WERI-Rb-1 (cell line): ENCODE measurements at places on chromosomes 16 and 17.

- no peak for DNase-seq
Measured at GRCh38 chr17:16989230-16989952, 17.5 kb upstream of the TNFRSF13B start.

GRCh38 chr17:1762233-1762900 is 507 bp downstream of the SERPINF1 start:
- peak; percentile 66 for DNase-seq

- no peak for DNase-seq
Measured at GRCh38 chr16:11794447-11794846, 2.6 kb downstream of the ZC3H7A start.

- DNase-seq = no peak
Measured at GRCh38 chr17:2338315-2338657, 985 bp downstream of the SGSM2 start.

DNA sequence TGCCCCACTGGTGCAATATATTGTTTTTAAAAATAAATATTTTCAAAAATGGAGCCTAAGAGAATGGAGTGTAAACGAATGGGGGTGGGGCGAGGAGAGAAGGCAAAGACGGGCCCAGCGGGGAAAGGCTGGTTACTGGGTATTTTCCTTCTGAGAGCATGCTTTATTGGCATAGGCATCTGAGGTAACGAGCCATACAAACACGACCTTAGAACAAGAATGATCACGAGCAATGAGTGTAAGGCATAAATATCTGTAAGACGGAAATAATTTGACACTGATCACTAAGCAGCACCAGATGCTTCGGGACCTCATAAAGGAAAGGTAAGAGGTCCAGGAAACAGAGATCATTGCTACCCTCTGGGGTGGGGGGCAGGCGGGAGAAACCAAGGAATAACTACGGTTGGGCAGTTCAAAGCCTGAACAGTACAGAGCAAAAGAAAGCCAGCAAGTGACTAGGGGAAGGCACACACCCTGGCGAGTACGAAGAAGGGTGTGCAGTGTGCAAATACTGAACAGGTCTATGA is 959 bp downstream of the SSH2 start:
- DNase-seq = peak; percentile 32

- peak; percentile 85 for DNase-seq
Measured at GRCh38 chr17:80991645-80992076, at the start of gene CHMP6. Gene CHMP6 (plus strand): TSS chr17:80991841. CDS start chr17:80991919, 78 bp downstream.

DNA sequence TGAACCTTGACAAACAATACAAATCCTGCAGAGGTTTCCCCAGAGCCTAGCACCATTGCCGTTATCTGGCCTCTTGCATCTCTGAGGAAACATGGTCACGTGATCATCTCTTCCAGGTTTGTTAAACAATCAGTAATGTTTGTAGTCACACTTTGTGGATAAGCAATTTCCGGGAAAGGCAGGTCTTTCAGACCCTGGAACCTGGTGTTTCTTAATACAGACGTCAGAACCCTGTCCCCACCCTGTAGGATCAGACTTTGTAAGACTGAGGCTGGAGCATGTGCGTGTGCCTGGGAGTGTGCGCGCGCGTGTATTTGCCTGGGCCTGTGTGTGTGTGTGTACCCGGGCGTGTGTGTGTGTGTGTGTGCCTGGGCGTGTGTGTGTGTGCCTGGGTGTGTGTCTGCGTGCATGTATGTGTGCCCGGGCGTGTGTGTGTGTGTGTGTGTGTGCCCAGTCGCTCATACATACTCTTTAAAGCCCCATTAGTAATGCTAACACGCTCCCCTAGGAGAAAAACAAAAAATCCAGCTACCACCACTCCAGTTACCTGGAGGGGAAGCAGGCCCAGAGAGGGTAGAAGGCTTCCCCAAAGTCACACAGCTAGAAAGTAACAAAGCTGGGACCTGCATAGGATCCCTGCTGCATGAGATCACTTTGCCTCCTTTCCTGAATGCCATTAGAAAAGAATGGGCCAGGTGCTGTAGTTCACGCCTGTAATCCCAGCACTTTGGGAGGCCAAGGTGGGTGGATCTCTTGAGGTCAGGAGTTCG is 5.3 kb downstream of the CTNS start:
- no peak for DNase-seq

DNA sequence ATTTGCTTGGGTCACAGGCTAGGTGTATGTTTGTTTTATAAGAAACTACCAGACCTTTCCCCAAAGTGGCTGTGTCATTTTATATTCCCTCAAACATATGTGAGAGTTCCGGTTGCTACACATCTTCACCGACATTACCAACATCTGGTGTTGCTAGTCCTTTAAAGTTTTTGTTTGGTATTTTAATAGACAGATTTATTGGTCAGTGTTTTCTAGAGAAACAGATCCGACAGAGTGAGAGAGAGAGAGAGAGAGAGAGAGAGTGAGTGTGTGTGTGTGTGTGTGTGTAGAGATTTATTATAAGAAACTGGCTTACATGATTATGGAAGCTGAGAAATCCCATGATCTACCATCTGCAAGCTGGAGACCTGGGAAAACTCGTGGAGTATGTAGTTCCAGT is 31.0 kb downstream of the LDHD start:
- DNase-seq = no peak

DNA sequence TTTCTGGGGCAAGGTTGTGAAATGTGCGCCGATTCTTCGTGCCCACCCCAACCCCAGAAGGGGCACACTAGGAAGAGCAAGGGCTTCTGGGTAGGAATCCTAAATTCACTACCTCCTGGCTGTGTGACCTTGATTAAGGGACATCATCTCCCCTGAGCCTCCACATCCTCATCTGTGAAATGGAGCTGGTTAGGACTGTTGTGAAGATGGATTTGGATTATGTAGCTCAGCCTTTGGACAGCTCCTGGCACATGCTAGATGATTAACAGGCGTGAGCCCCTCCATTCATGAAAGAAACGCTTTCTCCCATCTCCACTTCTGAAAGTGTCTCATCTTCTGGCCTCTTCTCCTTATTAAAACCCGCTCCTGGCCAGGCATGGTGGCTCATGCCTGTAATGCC is 65.3 kb upstream of the TMEM97 start:
- DNase-seq = no peak

DNA sequence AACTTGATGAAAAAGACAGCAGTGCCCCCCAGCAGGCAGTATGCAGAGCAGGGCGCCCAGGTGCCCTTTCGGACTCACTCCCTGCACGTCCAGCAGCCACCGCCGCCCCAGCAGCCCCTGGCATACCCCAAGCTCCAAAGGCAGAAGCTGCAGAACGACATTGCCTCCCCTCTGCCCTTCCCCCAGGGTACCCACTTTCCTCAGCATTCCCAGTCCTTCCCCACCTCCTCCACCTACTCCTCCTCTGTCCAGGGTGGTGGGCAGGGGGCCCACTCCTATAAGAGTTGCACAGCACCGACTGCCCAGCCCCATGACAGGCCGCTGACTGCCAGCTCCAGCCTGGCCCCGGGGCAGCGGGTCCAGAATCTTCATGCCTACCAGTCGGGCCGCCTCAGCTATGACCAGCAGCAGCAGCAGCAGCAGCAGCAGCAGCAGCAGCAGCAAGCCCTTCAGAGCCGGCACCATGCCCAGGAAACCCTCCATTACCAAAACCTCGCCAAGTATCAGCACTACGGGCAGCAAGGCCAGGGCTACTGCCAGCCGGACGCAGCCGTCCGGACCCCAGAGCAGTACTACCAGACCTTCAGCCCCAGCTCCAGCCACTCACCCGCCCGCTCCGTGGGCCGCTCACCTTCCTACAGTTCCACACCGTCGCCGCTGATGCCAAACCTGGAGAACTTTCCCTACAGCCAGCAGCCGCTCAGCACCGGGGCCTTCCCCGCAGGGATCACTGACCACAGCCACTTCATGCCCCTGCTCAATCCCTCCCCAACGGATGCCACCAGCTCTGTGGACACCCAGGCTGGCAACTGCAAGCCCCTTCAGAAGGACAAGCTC is 43.2 kb downstream of the SREBF1 start:
- no peak for DNase-seq

DNA sequence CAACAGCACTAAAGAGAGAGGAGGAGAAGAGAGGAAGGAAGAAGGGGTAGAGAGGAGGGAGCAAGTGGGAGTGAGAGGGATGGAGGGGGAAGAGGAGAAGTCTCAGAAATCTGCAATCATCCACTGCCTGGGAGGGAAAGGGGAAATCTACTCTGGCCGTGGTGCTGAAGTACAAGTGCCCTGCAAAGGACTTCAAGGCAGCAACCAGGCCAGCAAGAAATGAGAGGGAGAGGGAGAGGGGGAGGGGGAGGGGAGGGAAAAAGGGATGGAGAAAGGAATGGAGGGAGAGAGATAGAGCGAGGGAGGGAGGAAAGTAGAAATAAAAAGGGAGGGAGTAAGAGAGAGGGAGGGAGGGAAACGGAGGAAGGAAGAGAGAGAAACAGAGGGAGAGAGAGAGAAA is 130.8 kb upstream of the EEF2KMT start:
- DNase-seq = no peak

DNA sequence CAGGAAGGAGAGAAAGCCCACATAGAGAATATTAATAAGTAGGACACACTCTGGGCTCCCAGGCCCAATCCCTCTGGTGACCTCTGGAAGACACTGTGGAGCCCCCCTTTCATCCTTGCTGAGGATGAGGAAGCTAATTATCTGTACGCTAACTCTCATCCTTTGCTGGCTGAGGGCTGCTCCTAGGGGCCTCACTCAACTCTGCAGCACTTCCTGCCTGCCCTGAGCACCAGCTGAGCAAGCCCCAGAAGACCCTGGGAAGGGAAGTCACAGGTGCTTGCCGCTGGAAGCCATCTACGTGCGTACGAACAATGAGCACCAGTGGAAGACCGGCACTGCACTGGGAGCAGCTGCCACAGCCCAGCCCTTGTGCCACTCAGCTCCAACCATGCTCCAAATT is 145.8 kb upstream of the CDH5 start:
- DNase-seq = no peak

- DNase-seq = no peak
Measured at GRCh38 chr17:28967221-28968135, 16.2 kb upstream of the PHF12 start.

- DNase-seq = no peak
Measured at GRCh38 chr16:73067671-73068540, 20.0 kb upstream of the ZFHX3 start.

DNA sequence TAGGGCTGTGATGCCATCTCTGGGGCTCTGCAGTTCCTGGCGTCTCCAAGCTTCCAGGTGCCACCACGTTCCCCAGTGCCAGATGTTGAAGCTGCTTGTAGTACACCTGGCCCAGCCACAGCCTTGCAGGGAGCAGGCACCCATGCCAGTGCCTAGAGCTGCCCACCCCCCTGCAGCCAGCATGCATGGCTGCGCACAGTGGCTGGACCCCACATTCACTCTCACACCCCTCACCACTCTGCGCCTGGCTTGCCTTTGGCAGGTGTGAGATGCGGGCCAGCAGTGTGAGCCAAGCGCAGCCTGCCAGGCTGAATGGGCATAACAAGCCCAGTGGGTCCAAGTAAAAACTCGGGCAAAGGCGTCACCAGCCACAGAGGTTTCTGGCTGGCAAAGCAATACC is 75.4 kb upstream of the CHMP6 start:
- no peak for DNase-seq

DNA sequence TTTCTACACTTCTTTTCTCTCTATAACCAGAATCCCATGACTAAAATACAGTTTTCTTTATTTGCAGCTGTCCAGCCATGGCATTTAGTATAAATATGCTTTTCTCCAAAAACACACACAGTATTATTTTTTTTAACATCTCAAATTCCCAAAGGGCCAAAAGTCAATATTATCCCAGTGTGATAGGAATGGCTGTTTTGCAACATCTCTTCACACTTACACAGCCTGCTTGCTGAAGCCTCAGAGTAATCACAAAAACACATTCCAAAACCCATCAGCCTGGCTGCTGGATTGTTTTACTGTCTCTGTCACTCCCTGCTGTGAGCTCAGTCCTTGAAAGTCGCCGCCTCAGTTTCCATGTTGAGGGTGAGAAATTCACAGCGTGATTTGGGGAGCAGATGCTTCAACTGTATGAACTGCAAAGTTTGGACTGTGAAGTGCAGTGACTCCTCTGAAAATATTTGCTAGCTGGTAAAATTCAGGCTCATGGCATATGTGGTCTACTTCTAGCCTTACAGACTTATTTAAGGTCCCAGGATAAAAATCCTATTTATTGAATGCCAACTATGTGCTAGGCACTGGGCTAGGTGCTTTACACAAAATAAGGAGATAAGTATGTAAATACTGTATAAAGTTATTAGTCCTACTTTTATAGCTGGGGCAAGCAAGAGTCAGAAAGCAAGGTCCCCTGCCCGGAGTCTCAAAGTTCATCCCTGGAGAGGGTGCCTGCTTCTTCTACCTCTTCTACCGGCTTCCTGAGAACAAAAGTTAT is 116.5 kb downstream of the SOCS1 start:
- no peak for DNase-seq

GRCh38 chr17:10022416-10022815 is 117.3 kb upstream of the RCVRN start:
- DNase-seq = no peak

- DNase-seq = no peak
Measured at GRCh38 chr17:73187203-73187769, 5.6 kb upstream of the COG1 start.

GRCh38 chr16:67995423-67995822 is 3.9 kb downstream of the DPEP2 start:
- DNase-seq = no peak

DNA sequence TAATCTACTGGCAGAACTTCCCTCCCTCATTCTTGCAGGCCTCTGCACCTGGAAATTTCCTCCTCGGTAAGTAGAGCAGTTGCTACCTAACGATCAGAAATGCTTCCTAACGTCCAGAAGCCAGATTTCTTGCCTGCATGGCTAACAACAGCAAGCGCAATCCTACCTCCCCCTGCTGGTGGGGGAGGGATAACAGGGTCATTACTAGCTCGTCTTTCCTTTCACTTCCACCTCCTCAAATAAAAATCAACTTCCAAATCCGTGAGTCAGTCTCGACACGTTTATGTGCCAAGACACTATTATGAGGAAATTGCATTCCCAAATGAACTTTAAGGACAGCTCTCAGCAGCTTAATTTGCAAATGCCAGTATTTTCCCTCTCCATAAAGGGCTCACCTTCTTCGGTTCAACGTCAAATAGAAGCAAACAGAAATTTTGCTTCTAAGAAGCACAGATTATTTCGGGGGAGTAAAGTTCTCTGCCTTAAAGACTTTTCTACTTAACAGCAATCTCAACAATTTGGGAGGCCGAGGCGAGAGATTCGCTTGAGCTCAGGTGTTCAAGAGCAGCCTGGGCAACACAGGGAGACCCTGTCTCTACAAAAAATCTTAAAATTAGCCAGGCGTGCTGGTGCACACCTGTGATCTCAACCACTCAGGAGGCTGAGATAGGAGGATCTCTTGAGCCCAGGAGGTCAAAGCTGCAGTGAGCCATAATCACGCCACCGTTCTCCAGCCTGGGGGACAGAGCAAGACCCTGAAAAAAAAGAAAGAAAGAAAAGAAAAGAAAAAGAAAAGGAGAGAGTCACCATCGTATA is 188.6 kb upstream of the PSMD7 start:
- DNase-seq = peak; percentile 51

DNA sequence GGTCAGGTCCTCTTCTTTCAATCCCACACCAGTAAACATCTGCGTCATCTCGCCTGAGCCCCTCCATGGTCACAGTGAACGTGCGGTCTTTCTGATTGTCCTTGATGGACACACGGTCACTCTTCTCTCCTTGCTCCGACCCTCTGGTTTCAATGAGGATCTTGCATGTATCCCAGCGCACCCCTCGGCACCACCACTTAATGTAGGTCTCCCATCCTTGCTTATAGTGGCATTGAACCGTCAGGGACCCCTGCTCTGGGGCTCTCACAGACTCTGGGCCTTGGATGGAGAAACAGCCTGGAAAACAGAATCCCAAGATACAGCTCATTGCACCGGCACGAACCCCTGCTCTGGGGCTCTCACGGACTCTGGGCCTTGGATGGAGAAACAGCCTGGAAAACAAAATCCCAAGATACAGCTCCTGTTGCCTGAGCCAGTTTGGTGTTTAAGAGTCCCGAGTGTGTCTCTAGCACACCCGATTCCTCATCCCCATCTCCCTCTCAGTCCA is 5.4 kb downstream of the CD300LB start:
- no peak for DNase-seq
